ENCODE measurements at places on chromosomes 12 and 14.
A peak's percentile ranks its signal among the peaks of the same experiment; 100 is the strongest.

- DNase-seq: no peak
Measured at GRCh38 chr12:121288986-121289385, 7.5 kb downstream of the CAMKK2 start.

GRCh38 chr14:64005822-64006221 is 153.0 kb downstream of the SYNE2 start:
- DNase-seq: no peak

GRCh38 chr12:110638796-110639195 is 24.9 kb downstream of the TCTN1 start:
- no peak for DNase-seq

- no peak for DNase-seq
Measured at GRCh38 chr12:2664721-2665577, 129.8 kb upstream of the FKBP4 start.

- no peak for DNase-seq
Measured at GRCh38 chr14:71078500-71078899, 171.2 kb downstream of the PCNX1 start.

GRCh38 chr12:60394665-60395064 is 798.8 kb downstream of the SLC16A7 start:
- peak; percentile 69 for DNase-seq

GRCh38 chr12:2649201-2650030 is 145.4 kb upstream of the FKBP4 start:
- DNase-seq: no peak

DNA sequence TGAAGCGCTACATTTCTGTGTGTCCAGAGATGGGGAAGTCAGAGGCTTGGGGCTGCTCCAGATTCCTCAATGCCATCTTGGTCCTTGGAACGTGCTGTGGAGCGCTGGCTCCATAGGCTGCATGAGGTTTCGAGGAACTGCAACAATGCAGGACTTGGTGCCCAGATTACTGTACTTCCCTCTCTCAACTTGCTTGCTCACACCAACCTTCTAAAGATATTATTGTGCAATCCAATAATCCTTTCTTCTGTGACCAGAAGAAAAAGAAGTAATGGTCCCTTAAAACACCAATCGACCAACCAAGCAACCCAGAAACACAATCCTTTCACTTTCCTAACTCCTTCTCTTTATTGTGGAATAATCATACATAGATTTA is 3.7 kb downstream of the PRICKLE1 start:
- DNase-seq: no peak

- DNase-seq: no peak
Measured at GRCh38 chr14:77088645-77089044, 9.4 kb upstream of the CIPC start.

DNA sequence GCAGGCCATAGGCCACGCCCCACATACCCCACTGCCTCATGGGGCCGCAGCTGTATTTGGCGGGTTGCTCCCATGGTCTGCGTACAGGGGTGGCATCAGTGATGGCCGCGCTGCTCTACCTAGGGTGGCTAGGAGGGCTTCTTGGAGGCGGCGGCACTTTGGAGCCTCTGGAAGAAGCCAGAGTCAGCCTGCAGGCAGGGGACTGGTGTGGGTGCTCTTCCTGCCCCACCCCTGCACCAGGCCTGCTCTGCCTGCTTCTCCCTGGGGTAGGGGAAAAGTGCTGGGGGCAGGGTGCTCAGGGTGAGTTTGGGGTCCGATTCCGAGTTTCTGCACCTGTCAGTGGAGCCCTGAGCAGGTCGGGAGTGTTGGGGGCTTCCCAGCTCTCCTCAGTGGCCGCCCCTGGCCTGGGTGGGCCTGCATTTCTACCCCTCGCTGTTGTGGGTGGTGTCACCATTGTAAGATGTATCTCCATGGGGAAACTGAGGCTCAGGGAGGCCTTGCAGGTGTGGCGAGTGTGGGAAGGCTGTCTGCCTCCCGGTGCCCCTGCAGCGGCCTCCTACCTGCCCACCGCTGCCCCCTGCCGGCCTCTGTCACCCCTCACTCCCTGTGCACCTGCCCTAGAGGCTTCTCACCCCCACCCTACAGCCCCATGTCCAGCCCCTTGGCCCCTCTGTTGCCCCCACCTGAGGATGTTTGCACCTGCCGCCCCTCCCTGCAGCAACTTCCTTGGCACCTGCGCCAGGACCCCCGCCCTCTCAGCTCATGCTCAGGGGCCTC is 5.5 kb downstream of the CEP170B start:
- no peak for DNase-seq

DNA sequence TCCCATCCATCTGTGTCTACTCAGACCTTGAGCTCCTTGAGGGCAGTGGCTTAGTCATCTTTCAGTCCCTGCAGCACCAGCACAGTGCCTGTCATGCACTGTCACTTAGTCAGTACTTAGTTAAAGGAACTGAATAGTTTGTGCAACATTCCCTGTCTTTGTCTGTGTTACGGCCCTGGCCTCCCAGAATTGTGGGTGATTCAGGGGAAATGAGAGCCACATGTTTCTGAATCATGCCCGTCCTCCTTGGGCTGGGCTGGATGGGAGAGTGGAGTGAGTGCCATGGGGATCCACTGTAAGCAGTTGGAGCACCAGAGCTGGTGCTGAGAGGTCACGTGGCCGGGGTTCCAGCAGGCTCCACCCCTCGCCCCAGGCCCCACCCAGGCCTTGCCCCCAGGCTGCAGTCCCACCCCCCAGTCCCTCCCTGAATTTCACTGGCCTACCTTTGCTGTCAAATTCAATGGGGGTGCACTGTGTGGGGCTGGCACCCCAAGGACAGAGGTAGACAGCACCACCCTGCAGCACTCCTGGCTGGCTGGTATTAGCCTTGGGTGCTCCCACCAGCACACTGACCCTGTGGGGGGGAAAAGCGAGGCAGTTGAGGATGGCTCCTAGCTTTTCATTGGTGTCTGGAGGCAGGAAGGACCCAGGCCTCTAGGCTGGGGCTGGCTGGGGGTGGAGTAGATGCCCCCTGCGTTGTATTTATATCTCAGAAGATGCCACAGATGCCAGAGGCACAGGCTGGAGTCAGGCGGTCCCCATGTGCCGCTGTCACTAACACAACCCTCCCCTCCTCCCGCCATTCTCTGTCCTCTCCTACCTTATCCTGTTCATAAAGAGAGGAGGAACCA is 7.5 kb downstream of the ITGA5 start:
- peak; percentile 99 for DNase-seq

DNA sequence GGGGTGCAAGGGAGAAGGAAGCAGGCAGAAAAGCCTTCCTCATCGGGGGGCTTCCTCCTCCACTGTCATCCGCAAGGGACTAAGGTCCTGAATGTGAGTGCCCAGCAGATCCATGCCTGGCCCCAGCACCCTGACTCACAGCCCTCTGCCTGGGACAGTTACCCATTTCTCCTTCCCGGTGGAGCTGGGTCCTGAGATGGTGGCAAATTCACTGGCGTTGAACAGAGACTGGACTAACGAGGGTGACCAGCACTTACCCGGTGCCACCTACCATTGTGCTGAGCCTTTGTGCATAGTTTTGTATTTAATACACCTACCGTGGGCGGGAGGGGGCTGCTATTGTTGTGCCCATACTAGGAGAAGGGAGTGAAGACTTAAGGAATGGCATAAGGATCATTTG is 30.9 kb upstream of the PLEKHG6 start:
- DNase-seq: no peak

DNA sequence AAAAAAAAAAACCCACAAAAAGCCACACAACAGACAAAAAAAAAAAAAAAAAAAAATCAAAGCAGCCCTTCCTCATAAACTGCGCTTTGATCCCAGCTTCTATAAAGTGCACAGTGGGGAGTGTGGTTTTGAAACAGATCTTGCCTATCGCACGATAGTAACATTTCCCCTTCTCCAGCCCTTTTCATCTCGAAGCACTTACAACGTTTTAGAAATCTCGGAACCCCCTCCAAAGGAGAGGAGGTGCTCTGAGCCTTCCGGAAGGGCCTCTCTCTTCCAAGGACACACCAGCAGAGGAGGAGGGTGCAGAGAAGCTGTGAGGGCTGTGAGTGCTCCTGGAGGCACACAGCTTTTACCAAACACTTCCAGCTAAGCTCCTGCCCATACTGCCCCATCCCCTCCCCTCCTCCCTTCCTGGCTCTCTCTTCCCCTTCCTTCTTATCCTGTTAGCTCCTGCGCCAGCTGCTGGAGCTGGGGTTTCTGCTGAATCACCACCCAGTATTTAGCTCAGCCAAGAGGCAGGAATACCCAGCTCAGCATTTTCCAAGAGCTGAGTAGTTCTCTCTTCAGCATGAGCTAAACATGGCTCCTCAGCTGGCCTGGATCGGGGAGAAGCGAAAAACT is 28.4 kb downstream of the SLC7A8 start:
- DNase-seq: peak; percentile 73

GRCh38 chr12:26401874-26402273 is 206.5 kb downstream of the SSPN start:
- DNase-seq: no peak

DNA sequence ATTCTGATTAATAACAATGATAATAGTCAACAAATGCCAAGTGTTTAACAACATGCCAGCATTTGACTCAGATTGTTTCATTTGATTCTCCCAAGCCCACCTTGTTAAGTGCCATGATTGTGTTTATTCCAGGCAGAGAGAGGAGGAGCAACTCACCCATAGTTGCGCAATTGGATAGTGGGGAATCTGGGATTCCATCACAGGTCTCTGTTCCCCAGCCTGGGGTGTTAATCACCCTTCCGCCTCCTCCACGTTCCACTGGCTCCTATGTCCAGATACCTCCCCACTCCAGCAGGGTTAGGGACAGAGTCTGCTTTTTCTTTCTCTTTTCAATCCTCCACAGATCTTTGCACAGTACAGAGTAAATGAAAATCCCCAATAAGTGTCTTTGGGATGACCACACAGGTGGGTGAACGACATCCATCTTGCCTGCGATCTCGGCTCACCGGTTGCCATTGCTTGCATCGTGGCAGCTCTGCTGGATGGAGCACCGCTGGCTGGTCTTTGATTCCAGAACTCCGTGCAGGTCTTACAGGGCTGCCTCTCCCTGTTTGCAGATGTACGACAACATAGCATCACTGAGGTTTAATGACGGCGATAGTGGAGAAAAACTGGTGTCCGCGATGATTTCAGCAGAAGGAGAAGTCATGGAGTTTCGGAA is 78.8 kb downstream of the DNAH10 start:
- no peak for DNase-seq

- no peak for DNase-seq
Measured at GRCh38 chr12:121829250-121829918, 25.6 kb downstream of the SETD1B start.

DNA sequence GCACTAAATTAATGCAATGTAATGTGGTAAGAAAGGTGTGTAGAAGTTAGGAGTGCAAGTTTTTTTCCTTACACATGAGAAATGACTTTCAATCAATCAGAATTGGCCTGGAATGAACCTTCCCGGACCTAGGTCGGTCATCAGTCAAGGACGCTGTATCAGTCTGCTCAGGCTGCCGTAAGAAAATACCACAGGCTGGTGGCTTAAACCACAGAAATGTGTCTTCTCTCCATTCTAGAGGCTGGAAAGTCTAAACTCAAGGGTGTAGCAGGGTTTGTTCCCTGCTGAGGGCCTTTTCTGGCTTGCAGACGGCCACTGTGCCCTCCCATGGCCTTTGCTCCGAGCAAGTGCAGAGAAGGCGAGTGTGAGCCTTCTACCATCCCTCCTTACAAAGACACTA is 86.6 kb upstream of the DYNC1H1 start:
- no peak for DNase-seq

DNA sequence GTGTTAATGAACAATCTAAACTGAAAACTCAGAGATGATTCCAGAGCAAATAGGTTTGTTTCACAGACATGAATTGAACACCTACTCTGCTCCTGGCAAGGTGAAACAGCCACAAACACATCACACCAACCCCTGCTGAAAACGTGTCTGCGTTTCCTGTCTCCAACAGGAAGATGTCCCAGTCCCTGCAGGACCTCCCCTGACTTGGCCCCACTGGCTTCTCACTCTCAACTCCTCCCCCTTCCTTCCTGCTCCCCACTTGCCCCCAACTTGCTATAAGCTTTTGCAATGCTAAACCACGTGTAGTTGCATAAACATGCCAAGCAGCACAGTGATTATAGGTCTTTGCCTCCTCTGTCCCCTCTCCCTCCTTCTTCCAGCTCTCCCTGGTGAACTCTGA is 567.6 kb downstream of the BCL11B start:
- no peak for DNase-seq

- no peak for DNase-seq
Measured at GRCh38 chr12:51694146-51694545, 103.1 kb downstream of the SCN8A start.

DNA sequence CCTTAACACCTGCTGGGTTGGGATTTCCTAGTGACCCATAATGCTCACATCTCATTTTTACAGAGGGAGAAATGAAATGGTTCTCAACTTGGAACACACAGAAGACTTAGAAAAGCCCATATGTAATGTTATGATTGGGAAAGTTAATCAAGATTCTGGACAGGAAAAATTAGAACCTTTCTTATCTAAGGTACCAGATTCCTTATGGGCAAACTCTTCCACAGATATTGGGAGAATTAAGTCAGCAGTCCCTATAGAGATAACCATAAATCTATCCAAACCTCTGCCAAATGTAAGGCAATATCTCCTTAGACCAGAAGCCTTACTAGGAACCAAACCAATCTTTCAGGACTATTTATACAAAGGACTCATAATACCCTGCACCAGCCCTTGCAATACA is 13.9 kb upstream of the PSMC1 start:
- no peak for DNase-seq

DNA sequence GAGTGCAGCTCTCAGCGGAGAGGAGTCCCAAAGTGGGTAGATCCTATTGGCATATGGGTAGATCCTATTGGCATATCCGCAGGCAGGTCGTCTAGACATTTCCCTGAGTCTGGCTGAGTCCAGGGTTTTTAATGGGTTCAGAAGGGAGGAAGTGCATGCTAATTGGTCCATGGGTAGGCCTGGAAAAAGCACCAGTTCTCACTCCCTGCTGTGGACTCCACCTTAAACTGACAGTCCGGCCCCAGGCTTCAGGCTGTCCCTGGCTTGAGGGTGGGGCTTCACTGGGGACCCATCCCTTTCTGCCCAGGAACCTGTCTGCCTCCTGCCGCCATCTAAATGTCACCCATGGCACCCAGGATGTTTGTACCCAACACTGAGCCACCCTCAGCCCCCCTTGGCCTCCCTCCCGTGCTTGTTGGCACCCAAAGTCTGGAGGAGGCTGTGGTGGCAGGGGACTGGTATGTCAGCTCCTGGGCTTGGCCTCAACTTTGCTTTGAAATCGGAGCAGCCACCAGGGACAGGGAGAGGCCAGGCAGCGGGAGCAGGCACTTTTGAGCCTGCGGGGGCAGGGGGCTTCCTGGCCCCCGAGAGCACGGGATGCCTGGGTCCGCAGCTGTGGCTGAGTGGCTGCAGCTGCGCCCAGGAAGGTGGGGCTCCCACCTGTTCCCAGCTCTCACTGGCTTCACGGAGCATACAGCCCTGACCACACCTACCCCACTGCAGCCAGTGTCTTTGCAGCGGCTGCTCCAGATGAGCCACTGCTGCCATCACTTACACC is 29.6 kb upstream of the YAF2 start:
- no peak for DNase-seq

- DNase-seq: no peak
Measured at GRCh38 chr12:77489331-77489970, 341.2 kb upstream of the NAV3 start.

DNA sequence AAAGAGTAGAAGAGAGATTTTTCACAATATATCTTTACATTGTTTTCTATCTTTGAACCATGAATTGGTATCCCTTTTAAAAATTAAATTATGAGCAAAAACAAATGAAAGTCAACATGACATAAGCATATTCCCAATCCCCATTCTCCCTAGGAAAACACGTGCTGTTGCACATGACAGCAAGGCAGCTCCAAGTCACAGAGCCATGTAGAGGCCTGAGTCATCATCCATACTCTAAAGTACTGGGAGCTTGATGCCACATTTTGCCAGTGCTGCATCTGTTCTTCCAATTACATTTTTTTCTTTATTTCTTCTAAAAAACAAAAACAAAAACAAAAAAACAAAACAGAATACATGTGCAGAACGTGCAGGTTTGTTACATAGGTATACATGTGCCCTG is 115.2 kb downstream of the ITPR2 start:
- no peak for DNase-seq
